ENCODE measurements at places on chromosomes 4 and X.
A peak's percentile ranks its signal among the peaks of the same experiment; 100 is the strongest.

DNA sequence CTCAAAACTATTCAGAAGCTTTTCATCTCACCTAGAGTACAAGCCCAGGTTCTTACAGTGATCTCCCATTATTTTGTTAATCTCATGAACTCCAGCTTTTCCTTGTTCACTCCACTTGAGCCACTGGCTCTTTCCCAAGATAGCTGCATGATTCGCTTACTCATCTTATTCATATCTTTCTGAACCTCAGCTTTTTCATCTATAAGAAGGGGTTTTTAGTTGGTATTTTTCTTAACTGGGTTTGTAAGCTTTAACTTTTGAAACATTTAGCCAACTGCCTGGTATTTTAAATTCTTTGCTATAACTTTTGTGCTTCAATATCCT, 24.0 kb downstream of the GIMD1 start:
- DNase-seq = peak; percentile 52

GRCh38 chr4:39702716-39703115, 4.8 kb downstream of the UBE2K start:
- no peak for DNase-seq

DNA sequence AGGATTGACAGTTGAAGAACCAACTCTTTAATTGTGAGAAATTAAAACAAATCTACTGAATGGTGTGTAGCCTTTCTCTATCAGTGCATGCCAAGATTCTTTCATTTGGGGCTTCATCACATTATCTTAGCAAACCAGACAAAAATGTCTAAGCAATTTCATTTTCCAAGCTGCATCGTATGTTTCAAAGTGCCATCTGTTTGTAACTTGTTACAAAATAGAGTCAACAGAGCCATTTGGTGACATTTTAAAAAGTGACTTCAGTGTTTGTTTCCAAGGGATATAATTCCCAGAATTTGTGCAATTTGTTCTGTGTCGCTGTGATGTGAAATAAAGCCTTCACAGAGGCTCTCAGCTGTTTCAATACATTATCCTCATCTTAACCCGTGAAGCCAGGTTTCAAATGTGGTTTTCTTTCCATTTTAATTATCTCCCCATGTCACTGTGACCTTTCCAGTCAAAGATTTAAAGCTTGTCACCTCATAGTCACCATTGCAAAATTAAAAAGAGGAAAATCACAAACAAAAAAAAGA, 46.0 kb upstream of the C1QTNF7 start:
- no peak for DNase-seq

- peak; percentile 97 for DNase-seq
Observed at GRCh38 chr4:56728512-56728911, 47.4 kb upstream of the HOPX start.

- DNase-seq = no peak
Observed at GRCh38 chrX:48719958-48720357, 23.4 kb downstream of the SUV39H1 start.
